ENCODE measurements at places on chromosomes 1 and 21. TPM values are rescaled to one million over a fixed set of nuclear protein-coding genes. Genes with fewer than 3 reads are reported as not detected.

Gene DIO1
- total RNA-seq, result not detected

Gene ANGPTL1
- 4.1 TPM for total RNA-seq

Gene ZNF326
- 14.7 TPM for total RNA-seq

Gene SLC1A7
- not detected for total RNA-seq

Gene CDA
- total RNA-seq, result 97.6 TPM

Gene TNFRSF1B
- total RNA-seq, result 4.1 TPM

Gene CRNN
- total RNA-seq, result 1,110 TPM

Gene SPRR5
- 3.5 TPM for total RNA-seq

Gene RAP1GAP
- 3.0 TPM for total RNA-seq

Gene HHAT
- 4.0 TPM for total RNA-seq

Gene SCNM1
- total RNA-seq, result 30.6 TPM

Gene FCRL5
- total RNA-seq, result 0.72 TPM

Gene CCDC28B
- total RNA-seq, result 1.1 TPM

Gene NR5A2
- 0.60 TPM for total RNA-seq

Data from esophagus mucosa (tissue), 1 donor.